Glomerular endothelial cell (primary cell): ENCODE measurements at places on chromosomes 11 and 22.

DNA sequence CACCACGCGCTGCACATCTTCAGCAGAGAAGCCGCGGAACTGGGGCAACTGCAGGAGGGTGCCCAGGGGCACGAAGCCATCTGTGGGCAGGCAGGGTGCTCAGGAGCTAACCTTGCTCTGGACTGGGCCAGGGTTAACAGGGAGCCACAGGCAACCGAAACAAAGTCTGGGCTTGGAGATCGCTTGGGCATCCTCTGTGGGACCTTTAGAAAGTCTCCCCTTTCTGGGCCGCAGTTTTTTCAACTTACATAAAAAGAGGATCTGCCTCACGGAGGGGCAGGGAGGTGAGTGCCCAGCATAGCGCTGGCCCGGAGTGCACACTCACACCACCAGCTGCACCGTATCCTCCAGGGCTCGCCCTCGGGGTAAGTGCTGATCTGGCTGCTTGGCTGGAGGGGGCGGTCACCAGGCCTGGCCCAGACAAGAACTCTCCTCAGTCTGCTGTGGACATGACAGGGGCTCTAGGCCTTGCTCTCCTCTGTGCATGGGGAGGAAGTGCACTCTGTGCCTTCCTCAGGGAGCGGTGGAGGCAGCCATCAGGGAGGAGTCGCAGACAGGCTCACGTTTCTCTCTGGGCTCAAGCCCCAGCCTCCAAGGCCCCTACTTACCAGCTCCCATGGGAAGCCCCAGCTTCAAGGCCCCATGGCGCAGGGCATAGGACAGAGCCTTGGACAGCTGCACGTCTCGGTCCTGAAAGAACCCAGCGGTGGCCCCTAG is 937 bp downstream of the TRPT1 start:
- no peak for DNase-seq

DNA sequence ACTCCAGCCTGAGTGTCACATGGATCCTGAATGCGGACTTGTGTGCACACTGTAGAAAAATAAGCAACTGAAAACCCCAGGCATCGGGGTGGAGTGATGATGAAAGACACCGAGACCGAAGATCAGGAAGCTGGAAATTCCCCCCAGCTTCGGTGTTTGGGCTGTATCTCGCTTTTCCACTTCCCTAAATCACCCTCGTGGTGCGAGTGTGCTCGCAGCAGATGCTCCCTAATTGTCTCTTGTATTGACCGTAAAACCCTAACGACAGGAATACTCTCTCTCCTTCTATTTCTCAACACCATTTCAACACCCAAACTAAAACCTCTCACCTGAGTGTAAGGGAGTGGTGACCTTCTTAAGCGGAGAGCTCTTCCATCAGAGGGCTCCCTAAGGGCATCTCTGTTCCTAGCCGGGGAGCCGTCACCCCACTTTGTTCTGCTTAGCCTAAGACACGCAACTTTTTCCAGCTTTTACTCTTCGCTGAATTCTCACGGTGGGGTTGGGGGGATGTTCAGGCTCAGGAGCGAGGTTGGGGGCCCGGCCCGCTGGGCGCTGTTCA is 635 bp upstream of the GRK3 start:
- no peak for DNase-seq

DNA sequence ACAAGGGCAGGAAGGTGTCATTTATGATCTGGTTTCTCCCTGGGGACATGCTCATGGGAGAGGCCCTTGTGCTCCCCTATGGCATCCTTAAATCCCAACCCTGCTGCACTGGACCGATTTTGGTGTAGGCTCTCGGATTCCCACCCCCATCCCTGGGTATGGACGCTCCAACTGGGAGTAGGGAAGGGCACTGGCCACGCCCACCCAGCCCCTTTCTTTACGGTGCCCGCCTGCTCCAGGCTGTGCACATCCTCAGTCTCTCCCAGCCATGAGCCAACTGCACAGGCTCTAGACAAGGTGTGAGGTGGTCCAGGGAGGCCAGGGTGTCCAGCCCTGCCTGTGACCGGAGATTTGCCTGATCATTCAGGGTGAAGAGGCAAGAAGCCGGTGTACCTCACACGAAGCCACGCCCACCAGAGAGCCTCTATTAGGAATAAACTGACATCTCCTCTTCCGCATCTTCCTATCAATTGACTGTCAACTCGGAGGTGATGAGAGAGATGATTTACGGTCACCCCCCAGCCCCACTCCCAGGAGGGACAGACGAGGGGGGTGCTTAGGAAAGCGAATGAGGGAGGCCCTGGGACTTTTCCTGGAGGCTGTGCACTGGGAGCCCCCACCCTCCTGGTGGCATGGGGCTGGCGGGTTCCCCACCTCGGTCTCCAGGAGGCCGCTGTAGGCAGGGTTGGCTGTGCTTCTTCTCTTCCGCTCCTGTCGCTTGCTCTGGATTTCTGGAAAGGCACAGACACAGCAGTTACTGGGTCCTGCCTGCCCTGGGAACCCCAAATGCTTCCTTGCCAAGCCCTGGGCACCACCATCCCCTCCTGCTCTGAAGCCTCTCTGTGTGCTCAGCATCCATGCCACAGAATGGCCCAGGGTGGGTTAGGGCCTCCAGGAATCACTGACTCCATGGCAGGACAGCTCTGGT is 116.7 kb downstream of the PHF21B start:
- no peak for DNase-seq

DNA sequence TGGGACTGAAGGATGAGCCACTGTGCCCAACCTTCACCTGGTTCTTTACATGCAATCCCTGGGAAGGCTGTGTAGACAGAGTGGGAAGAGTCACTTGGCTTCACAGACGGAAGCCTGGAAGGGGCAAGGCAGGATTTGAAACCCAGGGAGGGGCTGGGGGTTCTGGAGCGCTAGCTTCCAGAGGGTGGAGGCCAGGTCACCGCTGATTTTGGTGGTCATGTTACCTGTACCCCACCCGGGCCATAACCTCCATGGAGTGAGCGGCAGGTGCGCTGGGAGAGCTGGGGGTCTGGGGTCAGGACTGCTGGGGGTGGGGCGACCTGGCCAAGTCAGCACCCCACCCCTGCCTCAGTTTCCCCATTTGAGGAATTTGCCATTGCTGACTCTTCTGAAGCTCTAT is 38.3 kb downstream of the PDGFB start:
- no peak for DNase-seq

DNA sequence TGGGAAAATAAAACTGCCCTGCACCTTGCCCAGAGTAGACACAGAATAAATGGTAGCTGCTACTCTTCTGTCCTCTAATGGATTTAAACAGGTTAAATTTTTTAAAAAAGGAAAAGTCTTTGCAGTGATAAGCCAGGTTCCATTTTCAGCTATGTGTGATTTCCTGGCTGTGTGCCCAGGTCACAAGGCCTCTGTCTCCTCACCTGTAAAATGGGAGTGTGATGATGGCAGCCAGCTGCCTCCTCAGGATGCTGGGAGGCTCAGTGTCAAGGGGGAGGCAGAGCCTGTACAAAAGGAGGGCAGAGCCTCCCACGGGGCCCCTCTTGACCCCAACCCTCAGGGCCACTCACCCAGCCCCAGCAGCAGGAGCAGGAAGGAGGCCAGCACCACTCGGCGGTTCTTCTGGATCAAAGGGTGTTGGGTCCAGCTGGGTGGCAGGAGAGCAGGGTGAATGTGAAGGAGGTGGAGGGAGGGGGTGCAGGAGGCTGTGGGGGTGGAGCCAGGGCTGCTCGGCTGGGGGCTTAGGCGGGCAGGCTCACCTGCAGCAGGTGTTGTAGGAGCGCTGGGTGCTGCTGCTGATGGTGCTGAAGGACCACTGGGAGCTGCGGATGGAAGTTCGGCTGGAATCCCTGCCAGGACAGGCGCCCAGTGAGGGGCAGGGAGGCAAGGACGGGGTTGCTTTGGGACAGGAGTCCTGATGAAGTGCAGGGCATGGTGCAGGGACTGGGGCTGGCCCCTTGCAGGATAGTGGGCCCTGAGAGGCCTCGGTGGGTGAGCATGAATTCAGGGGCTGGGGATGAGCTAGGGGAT is 1.9 kb downstream of the TMEM134 start:
- no peak for DNase-seq

DNA sequence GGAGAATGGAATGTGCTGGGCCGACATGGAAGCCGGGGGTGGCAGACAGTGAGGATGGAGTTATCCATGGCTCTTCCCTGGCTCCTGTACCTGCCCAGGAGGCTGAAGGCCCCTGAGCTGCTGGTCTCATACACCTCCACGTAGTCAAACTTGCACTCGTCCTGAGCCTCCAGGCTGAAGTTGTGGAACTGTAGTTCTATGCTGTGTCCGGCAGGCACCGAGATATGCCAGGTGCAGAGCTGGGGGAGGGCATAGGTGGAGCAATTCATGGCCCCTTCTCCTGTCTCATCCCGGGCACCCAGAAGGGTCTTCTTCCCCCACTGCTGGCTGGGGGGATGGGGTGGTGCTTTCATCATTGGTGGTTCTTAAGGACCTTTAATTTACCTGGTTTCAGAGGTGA is 2.8 kb downstream of the MFRP start:
- no peak for DNase-seq

DNA sequence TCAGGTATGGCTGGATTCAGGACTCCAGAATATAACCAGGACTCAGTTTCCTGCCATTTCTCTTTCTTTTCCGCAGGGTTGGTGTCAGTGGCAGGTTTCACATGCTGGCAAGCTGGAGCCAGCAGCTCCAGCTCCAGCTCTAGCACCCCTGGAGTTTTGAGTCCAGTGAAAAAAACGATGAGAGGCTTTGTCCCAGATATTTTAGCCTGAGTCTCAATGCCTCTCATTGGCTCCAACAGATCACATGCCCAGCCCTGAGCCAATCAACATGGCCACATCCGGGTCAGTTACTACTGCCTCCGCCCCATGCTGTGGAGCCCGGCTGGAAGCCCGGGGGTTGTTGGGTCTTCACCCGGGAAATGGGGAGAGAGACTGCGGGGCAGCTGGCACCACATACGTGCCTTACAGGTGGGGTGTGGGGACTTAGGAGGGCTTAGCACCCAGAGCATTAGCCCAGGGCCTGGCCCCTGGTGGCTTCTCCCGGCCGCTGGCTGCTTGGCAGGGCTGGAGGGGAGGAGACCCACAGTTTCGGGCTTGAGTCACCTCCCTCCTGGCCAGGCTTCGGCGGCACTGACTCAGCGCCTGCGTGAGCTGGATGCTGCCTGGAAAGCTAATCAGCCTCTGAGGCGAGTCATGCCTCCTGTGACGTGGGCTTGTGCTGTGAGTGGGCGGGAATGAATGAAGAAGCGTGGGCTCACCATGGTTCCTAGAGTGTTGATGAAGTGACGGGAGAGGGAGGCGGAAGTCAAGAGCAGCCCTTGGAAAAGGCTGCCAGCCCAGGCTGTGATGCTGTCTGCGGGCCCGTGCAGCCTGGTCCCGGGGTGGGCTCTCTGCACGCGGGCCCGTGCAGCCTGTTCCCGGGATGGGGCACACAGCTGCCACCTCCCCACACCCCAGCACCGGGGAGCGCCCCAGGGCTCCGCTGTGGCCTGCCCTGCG is 15.3 kb upstream of the MRTFA start:
- DNase-seq: peak; percentile 91

- DNase-seq: no peak
Measured at GRCh38 chr22:24810043-24810749, 4.2 kb downstream of the SGSM1 start.

DNA sequence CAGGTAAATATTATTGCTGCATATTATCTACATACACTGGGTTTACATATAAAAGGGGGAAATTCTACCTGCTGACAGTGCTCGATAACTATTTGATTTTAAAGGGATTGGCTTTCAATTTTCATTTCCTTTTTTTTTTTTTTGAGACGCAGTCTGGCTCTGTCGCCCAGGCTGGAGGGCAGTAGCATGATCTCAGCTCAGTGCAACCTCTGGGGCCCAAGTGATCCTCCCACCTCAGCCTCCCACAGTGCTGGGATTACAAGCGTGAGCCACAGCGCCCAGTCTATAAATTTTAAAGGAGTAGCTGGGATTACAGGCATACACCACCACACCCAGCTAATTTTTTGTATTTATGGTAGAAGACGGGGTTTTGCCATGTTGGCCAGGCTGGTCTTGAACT is 3.2 kb upstream of the PCF11 start:
- DNase-seq: no peak

DNA sequence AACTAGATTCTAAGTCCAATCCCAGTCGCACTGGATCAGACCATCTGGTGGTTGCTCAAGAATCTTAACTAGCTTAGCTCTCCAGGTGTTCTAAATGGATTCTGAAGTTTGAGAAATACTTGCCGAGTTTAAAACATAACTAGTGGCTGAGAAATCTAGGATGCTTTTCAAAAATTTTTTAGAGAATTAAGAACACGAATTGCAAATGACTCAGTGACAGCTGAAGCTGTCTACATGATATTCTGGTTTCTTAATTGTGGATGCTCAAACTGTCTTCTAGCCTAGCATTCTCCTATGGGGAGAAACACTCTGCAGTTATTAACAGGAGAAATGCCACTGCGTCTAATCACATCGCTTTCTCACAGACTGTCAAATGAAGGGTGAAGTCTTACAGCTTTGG is 20.2 kb upstream of the TP53AIP1 start:
- no peak for DNase-seq

DNA sequence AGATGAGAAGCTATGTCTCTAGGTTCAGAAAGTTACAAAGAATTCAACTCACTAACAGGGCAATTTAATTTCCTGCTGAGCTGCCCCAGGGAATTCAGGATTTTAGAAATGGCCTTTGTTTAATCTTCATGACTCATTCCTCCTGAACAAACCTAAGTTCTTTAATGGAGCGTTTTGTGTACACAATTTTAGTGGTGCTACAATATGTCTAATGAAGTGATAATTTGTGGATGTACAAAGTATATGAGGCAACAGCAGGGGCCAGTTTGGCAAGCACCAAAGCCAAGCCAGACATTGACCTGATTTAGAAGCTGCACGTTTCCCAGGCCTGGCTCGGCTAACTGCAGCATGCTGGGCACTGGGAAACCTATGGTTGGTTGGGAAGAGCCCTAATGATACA is 34.4 kb upstream of the HEPHL1 start:
- no peak for DNase-seq

DNA sequence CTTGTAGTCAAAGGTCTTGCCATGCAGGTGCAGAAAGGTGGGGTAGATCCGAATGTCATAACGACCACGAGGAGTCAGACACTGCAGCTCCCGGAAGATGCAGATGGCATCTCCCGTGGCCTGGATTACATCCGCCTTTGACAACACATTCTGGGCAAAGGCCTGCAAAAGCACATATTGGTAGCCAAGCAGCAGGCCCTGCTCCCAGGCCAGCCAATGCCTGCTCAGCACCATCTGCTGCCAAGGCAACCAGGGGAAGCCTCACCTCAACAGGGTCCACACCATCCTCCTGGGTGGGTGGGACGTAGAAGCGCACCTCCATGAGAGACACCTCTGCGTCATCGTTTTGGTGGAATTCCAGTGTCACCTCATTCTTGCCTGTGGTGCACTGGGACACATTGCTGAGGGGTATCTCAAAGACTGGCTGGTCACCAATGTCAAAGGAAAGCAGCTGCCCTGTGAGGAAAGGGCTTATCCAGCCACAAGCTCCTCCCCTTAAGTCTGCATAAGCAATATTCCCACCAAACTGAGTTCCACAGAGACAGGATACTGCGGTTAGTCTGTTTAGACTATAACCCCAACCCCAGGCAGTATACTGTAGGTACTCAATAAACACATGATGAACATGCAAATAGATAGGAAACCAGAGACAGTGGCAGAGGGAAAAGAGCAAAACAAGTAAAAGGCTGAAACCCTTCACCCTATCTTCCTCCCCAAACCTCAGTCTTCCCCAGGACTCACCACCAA is 2.8 kb downstream of the SSRP1 start:
- DNase-seq: no peak
